ENCODE measurements at places on chromosomes 7 and 10. TPM values are rescaled to one million over a fixed set of nuclear protein-coding genes. Genes with fewer than 3 reads are reported as not detected.

Gene PRTFDC1
- 6.8 TPM for total RNA-seq

Gene PILRA
- under 0.01 TPM for total RNA-seq

Gene DGKI
- total RNA-seq = not detected

Gene RET
- 1.2 TPM for total RNA-seq

Gene LOXL4
- total RNA-seq = 0.64 TPM

Gene TAS2R4
- total RNA-seq = 0.96 TPM

Gene TYSND1
- total RNA-seq = 67.4 TPM

Gene SFTPA2
- not detected for total RNA-seq

Gene SEC31B
- total RNA-seq = 2.4 TPM

Gene NUDT13
- 0.72 TPM for total RNA-seq

Gene SP4
- total RNA-seq = 4.5 TPM

Gene BAMBI
- 8.2 TPM for total RNA-seq

Gene GDF10
- total RNA-seq = under 0.01 TPM

Gene TRIM50
- total RNA-seq = not detected

Gene TUBAL3
- 0.72 TPM for total RNA-seq

Gene HTRA1
- total RNA-seq = 121 TPM

Gene WNT2
- not detected for total RNA-seq

Gene CDC14C
- not detected for total RNA-seq

Gene FAM13C
- 0.24 TPM for total RNA-seq

Gene PNLIPRP1
- not detected for total RNA-seq

Gene GPR15LG
- 3.4 TPM for total RNA-seq

Gene METTL27
- total RNA-seq = not detected

Gene SMO
- 8.0 TPM for total RNA-seq

Gene CDH23
- total RNA-seq = not detected

Gene DCLRE1C
- total RNA-seq = 8.0 TPM

Gene TRIL
- not detected for total RNA-seq

Gene AGR2
- 279 TPM for total RNA-seq

Gene SPDYE2B
- total RNA-seq = not detected
